ENCODE measurements at places on chromosomes 7 and 10.

DNA sequence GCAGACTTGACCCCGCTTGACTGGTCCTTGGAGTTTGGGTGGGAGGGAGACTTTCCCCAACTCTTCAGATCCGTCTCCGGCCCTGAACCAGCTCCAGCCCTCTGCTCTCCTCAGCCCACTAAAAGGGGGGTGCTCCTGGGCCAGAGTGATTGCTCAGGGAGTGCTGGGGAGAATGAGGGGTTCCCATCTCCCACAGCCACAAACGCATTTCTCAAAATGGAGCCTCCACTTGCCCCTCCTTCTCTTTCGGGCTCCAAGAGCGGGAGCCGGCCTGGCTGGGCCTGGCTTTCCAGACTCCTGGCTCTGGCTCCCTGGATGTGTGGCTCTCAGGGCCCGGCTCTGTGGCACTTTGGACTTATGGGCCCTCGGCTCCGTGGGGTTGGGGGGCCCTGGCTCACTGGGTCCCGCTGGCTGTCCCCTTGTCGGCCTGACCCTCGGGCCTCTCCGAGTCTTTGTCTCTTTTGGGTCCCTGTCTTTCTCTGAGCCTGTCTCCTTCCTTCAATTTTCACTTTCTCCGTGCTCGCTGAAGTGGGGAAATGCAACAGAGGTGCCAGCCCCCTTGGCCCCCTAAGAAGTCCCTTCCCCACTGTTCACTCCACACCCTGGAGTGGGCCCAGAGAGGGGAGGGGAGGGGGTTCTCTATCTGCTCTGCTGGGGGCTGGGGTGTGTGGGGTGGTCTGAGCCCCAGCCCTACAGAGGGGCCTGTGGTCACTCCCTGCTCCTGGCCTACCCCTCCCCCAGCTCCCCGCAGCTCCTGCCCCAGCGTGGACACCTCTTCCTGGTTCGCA, 713 bp downstream of the LZTS2 start:
- no peak for DNase-seq

- DNase-seq: no peak
Observed at GRCh38 chr7:94577357-94577756, 67.7 kb downstream of the CASD1 start.

- no peak for DNase-seq
Observed at GRCh38 chr10:95729323-95730055, 26.5 kb upstream of the ENTPD1 start.

DNA sequence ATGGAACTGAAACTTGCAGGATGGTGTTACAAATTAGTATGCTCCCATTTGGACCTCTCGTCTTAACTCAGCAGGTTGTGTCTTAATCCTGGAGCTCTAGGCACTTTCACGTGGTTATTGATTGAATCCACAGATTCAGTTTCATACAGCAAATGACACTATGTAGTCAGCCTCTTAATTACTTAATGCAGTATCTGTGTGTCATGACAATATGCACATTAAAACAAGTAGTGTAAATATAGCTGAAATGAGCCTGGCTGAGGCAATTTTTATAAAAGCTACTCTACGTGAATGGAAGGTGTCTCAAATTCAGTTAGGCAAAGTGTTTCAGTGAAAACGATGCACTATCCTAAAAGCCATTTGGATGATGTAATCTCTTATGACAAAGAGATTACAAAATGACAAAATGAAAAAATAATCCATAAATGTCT, 86.8 kb downstream of the CD36 start:
- DNase-seq: no peak

DNA sequence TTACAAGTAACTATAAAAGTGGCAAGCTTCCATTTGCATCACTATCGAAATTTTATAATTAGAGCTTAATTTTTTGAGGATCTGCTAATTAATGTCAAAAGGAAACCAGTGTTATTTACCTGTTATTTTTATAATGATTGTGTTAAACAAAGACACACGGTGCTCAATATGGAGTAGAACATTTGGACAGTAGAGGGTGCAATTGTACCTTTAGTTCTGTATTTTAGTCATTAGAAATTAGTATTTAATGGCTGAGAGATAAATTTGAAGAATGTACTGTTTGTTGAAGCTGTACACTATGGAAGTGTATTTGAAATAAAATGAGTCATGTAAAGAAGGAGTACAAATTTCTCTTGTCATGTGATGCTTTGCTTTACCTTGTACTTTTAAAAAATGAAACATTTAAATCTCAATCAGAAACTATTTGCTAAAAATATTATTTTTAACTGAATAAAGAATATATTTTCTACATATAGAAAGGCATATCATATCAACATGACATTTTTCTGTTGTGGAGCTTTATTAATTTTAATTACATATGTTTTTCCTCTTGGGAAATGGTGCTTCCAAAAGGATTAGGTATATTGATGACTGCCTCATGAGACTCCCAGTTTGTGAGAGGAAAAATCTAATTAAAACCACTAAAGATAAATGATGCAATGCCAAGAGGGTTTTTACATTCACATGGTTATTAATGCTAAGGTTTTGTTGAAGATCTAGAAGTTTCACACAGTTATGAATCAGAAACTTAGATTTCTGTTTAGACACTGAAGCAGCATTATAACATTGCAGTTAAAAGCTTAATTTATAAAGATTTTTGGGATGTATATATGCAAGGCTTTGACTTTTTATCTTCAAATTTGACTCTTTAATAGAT, 10.4 kb upstream of the PRKG1 start:
- no peak for DNase-seq

- DNase-seq: no peak
Observed at GRCh38 chr10:123011987-123012386, 3.2 kb downstream of the ACADSB start.

DNA sequence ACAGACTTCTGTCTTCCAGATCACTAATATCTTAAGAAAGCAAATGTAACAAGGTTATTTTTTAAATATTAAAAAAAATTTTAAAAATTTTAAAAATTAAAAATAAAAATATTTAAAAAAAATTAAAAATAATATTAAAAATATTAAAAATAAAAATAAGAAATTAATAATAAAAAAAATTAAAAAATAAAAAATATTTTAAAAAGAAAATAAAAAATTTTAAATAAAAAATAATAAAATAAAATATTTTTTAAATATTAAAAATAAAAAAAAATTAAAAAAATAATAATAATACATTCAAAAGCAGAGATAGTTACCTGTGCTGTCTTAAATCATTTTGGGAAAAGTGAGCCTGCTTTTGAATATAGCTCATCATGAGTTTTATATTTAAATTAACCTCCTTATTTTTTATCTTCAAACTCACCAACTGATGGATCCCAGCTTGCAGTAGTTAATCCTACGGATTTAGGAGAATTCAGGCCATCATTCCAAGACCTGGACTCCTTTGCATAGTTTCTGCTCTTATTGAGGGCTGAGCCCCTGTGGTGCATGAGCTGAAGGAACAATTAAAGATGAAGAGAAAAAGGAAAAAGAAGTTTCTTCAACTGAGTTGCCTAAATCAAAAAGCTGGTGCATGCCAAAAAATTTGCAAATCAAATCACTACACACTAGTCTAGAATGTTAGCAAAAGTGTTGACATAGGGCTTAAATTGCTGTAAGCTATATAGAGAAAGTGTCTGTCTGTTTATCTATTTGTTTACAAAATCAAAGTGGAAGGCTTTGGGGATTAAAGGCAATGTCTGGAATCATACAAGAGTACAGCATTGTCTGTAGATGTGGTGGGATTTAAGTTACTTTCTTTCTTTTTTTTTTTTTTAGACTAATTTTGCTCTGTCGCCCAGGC, 50.5 kb upstream of the ZNF438 start:
- no peak for DNase-seq

GRCh38 chr10:62779487-62780248, 24.9 kb upstream of the ADO start:
- DNase-seq: peak; percentile 81

GRCh38 chr7:128783143-128783861, 7.7 kb upstream of the OPN1SW start:
- no peak for DNase-seq

DNA sequence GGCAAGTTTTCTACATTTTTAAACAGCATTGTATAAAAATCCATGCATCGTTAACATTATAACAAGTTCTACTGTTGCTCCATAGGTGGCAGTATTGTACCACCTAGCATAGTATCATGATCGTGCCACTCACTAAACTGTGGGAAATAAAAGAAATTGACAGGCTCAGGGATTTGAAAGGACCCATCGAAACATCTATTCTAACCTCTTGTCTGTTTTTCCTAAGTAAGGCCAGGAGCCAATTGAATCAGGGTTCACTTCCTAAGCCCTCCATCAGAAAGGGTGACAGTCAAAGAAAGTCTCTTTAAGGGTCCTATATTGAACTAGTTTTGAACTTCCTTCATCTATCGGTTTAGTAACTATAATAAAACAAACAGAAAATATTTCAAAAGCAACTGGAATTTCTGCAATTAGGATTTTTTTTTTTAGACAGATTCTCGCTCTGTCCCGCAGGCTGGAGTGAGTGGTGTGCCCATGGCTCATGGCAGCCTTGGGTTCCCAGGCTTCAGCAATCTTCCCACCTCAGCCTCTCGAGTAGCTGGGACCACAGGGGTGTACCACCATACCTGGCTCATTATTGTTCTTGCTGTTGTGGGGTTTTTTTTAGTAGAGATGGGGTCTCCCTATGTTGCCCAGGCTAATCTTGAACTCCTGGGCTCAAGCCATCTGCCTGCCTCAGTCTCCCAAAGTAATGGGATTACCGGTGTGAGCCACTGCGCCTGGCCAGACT, 9.4 kb downstream of the HACD1 start:
- DNase-seq: no peak

DNA sequence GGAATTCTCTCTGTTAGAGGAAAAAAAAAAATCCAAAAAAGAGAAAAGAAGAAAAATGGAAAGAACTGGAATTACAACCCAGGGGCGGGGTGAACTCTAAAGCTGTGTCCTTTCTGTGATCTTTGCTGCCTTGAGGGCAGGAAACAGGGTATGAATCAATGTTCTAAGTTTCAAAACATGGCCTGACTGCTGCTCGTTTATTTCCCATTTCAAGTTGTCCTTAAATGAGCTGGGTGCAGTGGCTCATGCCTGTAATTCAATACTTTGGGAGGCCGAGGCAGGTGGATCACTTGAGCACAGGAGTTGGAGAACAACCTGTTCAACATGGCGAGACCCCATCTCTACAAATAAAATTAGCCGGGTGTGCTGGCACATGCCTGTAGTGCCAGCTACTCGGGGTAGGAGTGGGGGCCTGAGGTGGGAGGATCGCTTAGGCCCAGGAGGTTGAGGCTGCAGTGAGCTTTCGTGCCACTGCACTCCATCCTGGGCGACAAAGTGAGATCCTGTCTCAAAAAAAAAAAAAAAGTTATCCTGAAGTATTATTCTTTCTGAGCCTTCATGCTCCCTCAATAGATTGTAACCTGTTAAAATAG, 24.7 kb upstream of the TFAM start:
- no peak for DNase-seq

- DNase-seq: no peak
Observed at GRCh38 chr10:128725531-128725930, 599.3 kb upstream of the MKI67 start.

DNA sequence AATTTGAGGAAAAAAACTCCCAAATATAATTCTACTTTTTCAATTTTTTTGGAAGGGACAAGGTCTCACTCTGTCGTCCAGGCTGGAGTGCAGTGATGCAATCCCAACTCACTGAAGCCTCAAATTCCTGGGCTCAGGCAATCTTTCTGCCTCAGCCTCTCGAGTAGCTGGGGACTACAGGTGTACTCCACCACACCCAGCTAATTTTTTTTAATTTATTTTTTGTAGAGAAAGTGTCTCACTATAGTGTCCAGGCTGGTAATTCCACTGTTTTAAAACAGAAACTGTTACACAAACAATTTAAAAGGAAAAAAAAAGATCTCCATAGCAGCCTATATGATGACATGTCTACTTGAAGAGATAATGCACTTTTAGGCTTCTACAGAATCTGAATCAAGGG, 25.6 kb downstream of the EZH2 start:
- no peak for DNase-seq

GRCh38 chr7:141511676-141512396, 39.4 kb upstream of the AGK start:
- no peak for DNase-seq

- DNase-seq: no peak
Observed at GRCh38 chr10:3222626-3223025, 50.0 kb upstream of the PITRM1 start.

DNA sequence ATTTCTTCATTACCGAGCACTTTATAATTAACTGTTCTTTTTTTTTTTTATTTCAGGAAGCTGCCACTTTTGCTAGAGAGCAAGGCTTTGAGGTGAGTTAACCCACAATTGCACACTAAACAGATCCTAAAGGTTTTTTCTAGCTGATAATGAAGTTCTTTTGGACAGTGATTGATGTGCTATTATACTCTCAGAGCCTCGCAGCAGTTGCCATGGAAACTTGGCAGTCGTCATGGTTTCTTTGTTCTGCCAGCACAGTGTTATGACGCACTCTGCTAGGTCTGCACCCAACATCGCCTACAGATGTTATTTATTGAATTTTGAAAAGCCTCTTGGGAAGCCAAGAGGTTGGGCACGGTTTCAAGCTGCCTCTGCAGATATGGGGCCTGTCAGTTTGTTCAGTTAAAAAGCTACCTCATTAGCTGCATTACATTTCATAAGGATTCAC, 237.2 kb upstream of the KAT6B start:
- DNase-seq: peak; percentile 88

DNA sequence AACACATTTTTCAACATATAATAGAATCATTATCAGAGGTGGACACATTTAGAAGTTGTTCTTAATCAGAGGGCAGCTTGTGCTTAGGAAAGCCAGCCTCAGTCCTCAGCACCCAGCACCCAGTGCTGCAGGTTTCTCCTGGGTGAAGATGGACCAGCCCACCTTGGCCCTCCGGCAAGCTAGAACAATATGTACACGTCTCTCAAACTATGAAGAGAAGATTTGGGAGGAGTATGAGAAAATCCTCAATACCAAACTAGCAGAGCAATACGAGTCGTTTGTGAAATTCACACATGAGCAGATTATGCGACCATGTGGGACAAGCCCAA, 13.5 kb upstream of the RALA start:
- no peak for DNase-seq

DNA sequence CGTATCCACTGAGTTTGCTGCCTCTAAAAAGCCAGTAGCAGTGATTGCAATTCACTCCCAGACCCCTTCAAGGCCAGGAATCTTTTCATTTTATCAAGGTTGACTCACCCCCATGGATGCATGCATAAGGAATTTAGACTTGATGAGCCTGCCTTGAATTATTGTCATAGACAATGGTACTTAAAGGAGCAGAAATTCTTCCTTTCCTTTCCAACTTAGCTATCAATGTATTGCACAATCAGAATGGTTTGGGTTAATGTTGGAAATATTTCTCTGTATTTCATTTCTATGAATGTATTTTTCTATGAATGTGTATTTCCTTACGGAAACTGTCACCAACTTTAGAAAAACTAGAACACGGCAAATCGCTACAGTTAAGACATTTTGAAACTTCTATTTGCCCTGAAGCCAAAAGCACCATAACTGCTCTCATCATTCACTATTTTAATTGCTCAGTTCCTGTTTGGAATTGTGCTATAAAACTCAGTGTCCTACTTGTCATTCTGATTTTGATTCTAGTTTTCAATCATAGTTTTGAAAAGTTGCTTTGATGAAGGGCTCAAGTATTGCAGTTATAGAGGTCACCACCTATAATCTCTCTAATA, 355.7 kb upstream of the AKR1E2 start:
- DNase-seq: no peak

GRCh38 chr7:2309889-2310331, 4.3 kb downstream of the SNX8 start:
- no peak for DNase-seq

All from T-helper 22 cell (primary cell).